ENCODE measurements at places on chromosomes 1 and 21.
A peak's percentile ranks its signal among the peaks of the same experiment; 100 is the strongest.

- DNase-seq, result no peak
These were observed 82.8 kb upstream of the KCNE2 start for GRCh38 chr21:34280959-34281358.

- peak; percentile 18 for DNase-seq
These were observed 49.2 kb upstream of the PAX7 start for GRCh38 chr1:18581420-18581880.

- no peak for DNase-seq
These were observed at the start of gene IFNGR2 for GRCh38 chr21:33403128-33403785. Gene IFNGR2, plus strand, starts transcription at chr21:33403413. Its CDS starts 131 bp downstream, at chr21:33403544.

GRCh38 chr21:35207322-35207721 lies 158.2 kb upstream of the RUNX1 start:
- DNase-seq, result no peak

GRCh38 chr1:208089761-208090370 lies 154.3 kb downstream of the PLXNA2 start:
- DNase-seq, result no peak

- no peak for DNase-seq
These were observed 13.9 kb upstream of the IL6R start for GRCh38 chr1:154391086-154391770.

Measured in stimulated activated CD4-positive, alpha-beta T cell treated with anti-CD3 and anti-CD28 coated beads, Interleukin-15, amount 100 ng/mL, for 48 hours (primary cell).